ENCODE measurements at places on chromosomes 6 and 20.

DNA sequence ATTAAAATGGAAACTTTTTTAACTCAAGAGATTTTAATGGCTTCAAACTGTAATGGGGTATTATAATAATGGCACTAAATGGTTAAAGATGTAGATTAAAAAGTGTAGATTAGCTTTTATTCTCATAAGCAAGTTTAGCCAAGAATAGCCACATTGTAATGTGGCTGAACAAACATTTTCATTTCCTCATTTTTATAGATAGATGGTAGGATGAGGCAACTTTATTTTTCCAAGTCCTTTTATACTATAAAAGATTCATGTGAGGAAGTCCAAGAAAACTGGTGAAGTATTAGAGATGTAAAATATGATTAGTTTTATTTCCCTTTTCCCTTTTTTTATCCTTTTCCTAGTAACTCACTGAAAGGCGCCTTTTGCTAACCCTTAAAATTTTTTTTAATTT, 88.8 kb downstream of the ATRN start:
- no peak for DNase-seq

DNA sequence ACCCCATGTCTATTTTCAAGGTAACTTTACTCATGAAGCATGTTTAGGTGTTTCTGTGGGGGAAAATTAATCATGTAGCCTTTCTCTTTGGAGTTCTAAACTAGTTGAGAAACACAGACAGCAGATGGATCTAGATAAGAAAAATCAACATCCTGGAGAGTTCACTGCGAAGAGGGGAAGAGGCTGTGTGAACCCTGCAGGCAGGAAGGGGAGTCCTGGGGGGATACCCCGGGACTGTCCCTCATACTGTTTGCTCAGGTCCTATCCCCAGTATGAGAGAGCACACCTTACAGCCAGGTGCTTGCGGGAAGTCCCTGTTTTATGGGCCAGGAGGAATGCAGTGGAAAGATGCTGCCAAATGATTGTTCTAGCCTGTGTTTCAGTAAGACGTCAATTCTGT, 32.7 kb downstream of the CHMP4B start:
- DNase-seq, result no peak

- no peak for DNase-seq
These were observed 252.5 kb downstream of the LAMA2 start for GRCh38 chr6:129135451-129135850.

- no peak for DNase-seq
These were observed at the start of gene RIMS4 for GRCh38 chr20:44810391-44811149. Gene RIMS4 (minus strand): TSS chr20:44810546. CDS start chr20:44810271, 275 bp downstream.

- DNase-seq, result no peak
These were observed 712.9 kb upstream of the MAP3K7 start for GRCh38 chr6:91299544-91300491.

GRCh38 chr20:41697861-41698559, 79.8 kb upstream of the CHD6 start:
- DNase-seq, result no peak

- no peak for DNase-seq
These were observed 636 bp downstream of the RCAN2 start for GRCh38 chr6:46490425-46491200.

- no peak for DNase-seq
These were observed 18.7 kb downstream of the TUBB2B start for GRCh38 chr6:3208775-3209113.

GRCh38 chr20:11677836-11678235, 239.9 kb upstream of the BTBD3 start:
- DNase-seq, result no peak

GRCh38 chr6:2257363-2257762, 12.0 kb upstream of the GMDS start:
- no peak for DNase-seq

DNA sequence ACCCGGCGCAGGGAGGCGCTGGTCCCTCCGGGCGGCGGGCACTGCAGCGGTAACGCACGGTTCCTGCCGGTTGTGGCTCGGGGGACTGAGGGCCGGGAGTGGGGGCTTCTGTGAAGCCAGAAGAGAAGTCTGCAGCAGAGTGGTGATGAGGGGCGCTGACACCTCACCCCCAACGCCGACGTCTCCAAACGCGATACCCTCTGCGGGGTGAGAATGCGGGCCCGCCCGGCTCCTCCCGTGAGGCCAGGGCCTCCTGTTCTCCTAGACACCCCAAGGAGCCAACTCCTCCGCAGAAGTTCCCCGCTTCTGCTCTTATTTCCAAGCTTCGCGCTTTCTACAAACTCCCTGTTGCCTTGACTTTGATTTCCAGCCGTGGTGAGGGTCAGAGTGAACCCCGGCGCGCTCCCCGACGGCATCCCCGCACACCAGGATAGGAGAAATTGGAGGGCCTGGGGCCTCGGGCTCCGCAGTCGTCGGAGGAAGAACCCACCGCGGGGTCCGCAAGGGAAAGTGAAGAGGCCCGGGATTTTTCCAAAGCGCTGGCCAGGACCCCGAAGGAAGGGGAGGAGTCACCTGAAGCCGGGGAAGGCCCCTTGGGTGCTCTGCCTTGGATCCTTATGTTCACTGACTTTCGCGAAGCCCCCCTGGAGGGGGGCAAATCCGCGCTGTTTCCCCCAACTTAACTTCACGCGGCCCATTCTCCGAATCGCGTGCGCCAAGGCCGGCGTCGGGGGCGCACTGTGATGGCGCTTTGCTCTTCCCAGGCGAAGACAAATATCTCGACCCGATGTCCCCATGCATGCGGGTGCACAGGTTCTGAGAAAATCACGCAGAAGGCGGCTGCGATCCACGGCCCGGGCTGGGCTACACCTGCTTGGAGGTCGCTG, 3.1 kb upstream of the INSM1 start:
- DNase-seq, result no peak

DNA sequence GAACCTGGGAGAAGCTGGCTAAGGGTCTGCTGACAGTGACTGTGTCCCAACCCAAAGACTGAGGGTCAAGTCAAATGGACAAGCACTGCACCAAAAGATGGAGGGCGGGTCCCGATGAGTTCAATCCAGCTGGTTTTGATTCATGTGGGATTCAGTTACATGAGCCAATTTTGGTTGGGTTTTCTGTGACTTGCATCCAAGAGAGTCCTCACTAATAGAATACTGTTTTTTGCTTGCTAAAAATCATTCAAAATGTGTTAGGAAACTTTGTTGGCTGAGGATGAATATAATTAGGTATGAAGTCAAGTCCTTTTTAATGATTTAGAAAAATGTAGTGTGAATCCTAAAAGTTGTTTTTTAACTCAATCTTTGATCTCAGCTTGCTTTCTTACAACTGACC, 323.8 kb upstream of the NOX3 start:
- DNase-seq, result no peak

DNA sequence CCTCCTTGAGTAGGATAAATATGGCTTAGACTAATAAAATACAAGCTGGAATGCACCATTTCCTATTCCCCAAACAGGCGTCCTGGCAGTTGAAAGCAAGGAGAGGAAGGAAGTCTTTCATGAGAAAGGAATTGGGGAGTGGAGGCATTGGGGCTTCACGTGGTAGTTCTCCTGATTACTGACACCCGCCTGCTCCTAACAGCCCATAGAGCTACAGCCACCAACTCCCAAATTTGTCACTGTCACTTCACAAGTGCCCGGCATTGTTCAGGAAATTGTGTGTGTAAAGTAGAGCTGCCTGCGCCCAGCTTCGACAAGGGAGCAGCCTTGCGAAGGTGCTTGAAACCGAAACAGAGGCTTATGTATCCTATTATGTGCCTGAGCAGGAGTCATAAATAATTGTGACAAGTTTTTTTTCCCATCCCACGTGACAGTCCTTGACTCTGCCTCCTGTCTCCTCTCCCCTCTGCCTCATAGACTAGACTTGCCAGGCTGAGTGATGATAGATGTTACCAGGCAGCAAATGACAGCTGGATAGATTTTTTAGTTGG, 301.7 kb upstream of the ZFP64 start:
- no peak for DNase-seq

- no peak for DNase-seq
These were observed 60.5 kb downstream of the CYB5R4 start for GRCh38 chr6:83920017-83920416.

GRCh38 chr6:24761193-24761835, 13.4 kb upstream of the GMNN start:
- DNase-seq, result no peak

- DNase-seq, result no peak
These were observed 55.7 kb downstream of the SYTL3 start for GRCh38 chr6:158705386-158706126.

DNA sequence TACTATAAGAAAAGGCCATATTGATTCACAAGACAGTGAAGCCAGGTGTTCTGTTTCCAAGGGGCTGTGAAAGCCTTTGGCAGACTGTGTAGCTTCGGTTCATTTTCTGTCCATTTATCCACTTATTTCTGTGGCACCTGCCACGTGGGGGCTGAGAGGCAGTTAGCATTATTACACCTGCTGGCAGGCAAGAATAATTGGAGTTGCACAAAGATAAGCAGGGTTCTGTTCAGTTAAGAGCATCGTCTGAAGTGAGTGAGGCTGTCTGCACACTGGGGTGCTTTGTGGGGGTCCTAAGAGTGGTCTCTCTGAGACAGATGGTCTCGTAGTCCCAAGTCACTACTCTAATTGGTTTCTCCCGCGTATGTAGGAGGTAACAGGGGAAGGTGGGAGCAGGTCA, 60.6 kb upstream of the CCN6 start:
- DNase-seq, result no peak

DNA sequence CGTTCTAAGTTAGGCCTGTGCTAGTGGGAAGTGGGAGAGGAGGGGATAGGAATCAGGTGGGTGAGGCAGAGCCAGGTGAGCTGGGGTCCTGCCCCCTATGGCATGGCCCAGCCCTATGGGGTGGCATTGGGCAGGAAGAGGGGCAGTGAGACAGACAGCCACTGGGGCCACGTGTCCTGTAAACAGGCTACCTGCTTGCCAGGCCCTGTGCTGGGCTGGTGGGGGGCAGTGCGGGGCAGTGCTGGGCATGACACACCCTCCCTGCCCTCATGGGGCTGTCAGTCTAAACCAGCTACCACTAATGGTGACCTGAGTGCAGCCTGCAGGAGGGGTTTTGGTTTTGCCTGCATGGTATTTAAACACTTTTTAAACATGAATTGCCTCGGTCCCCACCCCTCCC, 10.1 kb upstream of the PMEPA1 start:
- DNase-seq, result no peak

DNA sequence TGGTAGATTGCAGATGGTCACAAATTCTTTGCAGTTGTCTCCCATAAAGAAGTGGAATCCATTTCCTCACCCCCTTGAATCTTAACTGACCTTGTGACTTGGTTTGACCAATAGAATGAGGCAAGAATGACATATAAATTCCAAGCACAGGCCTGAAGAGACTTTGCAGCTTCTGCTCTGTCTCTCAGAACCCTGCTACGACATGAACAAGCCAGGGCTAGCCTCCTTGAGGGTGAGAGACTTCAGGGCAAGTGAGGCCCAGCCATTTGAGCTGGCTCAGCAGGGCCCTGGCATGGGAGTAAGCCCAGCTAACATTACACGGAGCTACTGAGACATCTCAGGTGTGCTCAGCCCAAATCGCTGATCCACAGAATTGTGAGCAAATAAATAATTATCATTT, 216.3 kb upstream of the MAN1A1 start:
- no peak for DNase-seq

DNA sequence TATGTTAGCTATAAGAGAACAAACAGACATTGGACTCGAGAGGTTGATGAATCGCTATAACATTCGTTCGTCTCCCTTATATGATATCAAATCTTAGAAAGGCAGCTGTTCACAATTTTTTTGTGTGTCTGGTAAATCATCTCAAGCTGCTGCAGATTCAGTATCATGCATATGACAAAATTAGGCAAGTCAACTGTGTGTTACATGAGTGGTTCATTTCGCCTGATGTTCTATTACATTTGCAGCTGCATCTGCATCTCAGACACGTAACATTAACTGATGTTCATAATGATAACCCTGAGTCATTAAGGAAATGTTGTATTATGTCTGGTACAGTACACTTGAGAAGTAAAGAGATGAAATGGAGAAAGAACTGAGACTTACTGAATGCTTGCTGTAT, 92.1 kb downstream of the NKAIN2 start:
- DNase-seq, result no peak

GRCh38 chr6:131555992-131556391, 17.0 kb upstream of the ARG1 start:
- DNase-seq, result no peak

GRCh38 chr6:16277101-16277981, 39.0 kb downstream of the GMPR start:
- no peak for DNase-seq

- no peak for DNase-seq
These were observed 1.0 kb downstream of the MOCS3 start for GRCh38 chr20:50959543-50960126.
